Brain (organoid and tissue), 16 donors: ENCODE measurements at places on chromosomes 12 and 14.

GRCh38 chr12:15861404-15861803, 20.8 kb upstream of the STRAP start:
- no peak for DNase-seq

DNA sequence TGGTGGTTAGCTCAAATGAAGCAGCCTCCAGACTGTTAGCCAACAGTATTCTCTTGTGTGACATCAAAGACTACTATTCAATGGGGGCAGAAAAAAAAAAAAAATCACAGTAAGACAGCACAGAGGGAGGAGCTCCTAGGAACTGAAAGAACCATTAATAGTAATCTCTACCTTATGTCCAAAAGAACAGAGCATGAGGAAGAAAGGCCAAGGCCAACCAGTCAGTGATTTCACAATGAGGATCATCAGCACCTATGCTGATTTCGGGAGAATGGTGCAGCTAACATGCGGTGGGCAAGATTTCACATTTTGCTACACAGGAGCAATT, 66.3 kb upstream of the SOX5 start:
- no peak for DNase-seq

- DNase-seq, result no peak
Measured at GRCh38 chr12:21813125-21813524, 38.6 kb upstream of the KCNJ8 start.

GRCh38 chr12:72015895-72016294, 77.2 kb downstream of the TPH2 start:
- no peak for DNase-seq

- DNase-seq, result no peak
Measured at GRCh38 chr14:90302529-90303303, 29.0 kb downstream of the NRDE2 start.

DNA sequence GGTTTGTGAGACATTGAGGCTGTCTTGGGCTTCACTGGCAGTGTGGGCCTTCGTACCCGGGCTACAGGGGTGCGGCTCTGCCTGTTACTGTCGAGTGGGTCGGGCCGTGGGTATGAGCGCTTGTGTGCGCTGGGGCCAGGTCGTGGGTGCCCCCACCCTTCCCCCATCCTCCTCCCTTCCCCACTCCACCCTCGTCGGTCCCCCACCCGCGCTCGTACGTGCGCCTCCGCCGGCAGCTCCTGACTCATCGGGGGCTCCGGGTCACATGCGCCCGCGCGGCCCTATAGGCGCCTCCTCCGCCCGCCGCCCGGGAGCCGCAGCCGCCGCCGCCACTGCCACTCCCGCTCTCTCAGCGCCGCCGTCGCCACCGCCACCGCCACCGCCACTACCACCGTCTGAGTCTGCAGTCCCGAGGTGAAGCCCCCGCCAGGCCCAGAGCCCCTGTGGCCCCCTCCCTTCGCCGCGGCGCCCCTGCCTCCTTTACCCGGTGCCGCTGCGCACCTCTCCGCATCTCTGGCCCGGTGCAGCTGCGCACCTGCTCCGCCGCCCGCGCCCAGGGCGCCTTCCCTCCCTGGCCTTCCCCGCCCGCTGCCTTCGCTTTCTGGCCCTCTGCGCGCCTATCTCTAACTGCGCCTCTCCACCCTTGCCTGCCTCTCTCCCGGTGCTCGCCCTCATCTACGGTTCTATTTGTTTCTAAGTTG, at the start of gene ENO2:
ENO2 (plus strand) TSS at position 335 of the 701 bp plus-strand sequence. CDS start 1,253 bp downstream, outside the sequence.
- DNase-seq, result peak; percentile 90

GRCh38 chr12:52423661-52424500, 10.3 kb downstream of the KRT75 start:
- no peak for DNase-seq

- peak; percentile 54 for DNase-seq
Measured at GRCh38 chr12:63982604-63983295, 138.2 kb downstream of the SRGAP1 start.

- DNase-seq, result no peak
Measured at GRCh38 chr12:122104844-122105243, 26.3 kb downstream of the MLXIP start.

DNA sequence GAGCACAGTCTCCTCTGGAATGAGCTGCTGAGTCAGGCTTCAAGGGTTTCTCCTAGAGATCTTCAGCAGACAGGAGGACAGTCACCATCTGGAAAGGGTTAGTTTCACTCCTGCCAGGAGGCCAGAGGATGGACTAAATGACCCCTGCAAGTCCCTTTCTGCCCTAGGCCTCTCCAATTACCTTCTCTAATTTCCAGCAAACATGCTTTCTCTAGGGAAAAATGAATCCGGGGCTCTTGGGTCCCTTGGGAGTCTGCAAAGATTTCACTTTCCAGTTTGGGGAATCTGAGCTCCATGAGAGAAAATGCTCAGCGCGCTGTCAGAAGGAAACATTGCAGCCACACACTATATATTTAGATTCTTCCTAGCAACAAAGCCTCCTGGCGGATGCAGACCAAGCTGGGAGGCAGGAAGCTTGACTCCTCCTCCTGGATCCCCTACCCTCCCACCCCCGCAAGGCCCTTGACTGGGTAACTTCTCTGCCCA, 184.4 kb upstream of the CCND2 start:
- no peak for DNase-seq

DNA sequence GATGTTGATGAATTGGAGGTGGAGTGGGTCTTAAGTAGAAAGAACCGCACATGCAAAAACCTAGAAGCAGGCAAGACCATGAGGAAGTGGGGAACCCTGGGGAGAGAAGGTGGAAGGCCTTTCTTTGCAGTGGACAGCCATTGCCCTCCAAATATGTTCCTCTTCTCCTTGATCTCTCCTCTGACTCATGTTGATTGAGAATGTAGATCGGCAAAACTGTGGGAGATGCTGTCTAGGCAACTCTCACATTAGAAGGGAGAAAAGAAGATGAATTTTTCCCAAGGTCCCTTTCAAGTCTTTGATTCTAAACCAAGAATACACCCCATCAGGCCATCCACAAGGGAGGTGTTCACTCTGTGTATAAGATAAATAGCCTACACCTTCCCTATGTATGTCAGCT, 257.5 kb downstream of the MSRB3 start:
- DNase-seq, result no peak
